ENCODE measurements at places on chromosomes 1 and 21.

DNA sequence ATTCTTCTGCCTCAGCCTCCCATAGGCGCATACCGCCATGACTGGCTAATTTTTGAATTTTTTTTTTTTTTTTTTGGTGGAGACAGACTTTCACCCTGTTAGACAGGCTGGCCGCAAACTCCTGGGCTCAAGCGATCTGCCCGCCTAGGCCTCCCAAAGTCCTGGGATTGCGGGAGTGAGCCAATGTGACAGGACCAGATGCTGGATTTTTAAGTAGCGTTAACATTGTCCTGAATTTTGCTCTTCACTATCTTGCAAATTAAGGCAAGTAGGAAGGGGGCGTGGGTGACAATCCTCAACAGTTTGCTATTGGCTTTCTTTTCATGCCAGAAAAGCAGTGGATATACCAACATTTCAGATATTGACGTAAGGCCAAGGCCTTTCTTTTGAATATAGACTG is 49.7 kb upstream of the TSNAX start:
- no peak for DNase-seq

GRCh38 chr1:25487628-25488027 is 55.8 kb upstream of the LDLRAP1 start:
- DNase-seq, result no peak

DNA sequence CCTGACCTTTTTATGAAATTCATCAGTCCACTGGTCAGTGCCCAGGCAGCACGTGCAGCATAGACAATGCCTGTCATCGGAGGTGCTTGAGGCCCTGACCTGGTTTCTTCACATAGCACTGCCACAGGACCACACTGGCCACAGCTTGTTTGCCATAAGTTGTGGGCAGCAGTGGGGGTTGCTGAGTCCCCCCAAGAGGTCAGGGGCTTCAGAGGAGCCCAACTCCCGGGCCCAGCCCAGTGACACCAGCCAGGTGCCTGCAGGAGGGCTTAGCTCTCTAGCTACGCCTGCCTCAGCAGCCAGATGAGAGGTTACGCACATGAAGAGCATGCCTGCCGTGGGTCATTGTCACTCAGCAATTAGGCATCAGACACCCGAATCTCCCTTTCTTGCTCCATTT is 41.6 kb downstream of the UBASH3A start:
- no peak for DNase-seq

- DNase-seq, result no peak
These were observed 55.2 kb downstream of the ATP1B1 start for GRCh38 chr1:169161496-169162194.

GRCh38 chr1:147723691-147724323 is 36.6 kb downstream of the GJA5 start:
- no peak for DNase-seq

- DNase-seq, result no peak
These were observed 114.6 kb upstream of the DUSP10 start for GRCh38 chr1:221856228-221857093.

- DNase-seq, result no peak
These were observed 1.2 kb downstream of the FAM167B start for GRCh38 chr1:32247983-32248889.

- no peak for DNase-seq
These were observed 56.0 kb upstream of the CNIH3 start for GRCh38 chr1:224559981-224560728.

DNA sequence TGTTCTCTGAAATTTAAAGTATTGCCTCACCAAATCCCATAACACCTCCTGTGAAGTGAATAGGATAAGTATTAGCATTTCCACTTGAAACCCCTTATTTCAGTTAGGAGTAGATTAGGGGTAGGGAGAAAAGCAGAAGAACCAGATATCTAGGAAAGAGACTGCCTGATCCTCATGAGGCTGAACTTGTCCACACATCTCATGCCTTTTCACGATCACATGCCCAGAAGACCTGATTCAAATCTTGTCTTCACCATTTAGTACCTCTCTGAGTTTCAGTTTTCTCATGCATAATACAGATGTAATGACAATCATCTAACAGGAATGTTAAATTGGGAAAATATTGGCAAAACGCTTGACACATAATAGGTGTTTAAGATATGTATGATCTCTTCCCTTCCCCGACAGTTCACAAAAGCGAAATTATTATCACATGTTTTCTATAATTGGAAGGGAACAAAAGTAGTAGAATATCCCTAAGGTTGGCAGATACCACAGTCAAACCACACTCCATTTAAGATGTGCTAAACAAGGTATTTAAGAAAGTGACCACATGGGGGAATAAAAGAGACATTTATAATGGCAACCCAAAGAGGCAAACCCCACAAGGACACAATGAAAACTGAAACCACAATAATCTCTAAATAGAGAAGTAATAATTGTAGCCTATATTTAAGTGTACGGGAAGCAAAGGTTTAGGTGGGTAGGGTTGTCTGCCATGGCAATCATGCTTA is 25.2 kb downstream of the GFI1 start:
- no peak for DNase-seq

DNA sequence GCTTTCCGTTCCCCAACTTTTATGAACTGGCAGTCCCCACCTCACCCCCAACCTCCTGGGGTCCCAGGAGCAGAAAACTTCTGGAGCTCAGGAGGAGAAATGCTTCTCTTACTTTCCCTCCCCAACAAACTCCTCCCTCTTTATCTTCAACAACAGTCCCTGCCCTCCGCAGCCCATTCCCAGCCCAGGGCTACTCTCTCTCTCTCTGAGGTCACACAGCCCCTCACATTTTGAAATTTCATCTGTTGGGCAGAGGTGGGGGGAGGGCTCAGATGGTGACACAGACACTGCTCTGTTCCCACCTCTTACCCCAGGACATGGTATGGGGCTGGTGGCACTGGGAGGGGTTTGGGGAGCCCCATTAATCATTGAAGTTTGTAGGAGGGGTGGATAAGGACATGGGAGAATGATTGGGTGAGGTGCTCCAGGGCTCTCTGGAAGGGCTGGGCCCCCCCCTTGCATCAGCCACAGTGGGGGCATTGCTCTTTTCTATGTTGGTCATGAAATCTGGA is 6.0 kb downstream of the PIK3CD start:
- no peak for DNase-seq

- no peak for DNase-seq
These were observed 11.6 kb downstream of the TTLL10 start for GRCh38 chr1:1185101-1185765.

GRCh38 chr1:72462186-72462905 is 180.0 kb upstream of the NEGR1 start:
- no peak for DNase-seq

DNA sequence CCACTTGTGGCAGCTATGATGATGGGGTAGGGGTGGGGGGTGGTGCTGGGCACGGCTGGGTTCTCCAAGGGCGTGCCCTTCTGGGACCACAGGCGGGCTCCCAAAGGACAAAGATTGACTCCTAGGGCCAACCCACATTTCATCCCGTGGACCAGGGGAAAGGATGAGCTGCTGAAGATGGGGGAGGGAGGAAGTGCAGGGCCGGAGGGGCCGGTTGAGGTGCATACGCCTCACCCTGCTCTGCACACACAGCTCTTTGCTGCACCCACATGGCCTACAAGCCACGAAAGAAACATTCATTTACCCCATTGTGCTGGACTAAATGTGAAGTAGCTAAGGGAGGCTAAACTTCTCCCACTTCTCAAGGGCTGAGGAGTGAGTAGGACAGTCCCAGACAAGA is 34.2 kb upstream of the GNPAT start:
- DNase-seq, result no peak

GRCh38 chr1:181202986-181203555 is 114.6 kb downstream of the IER5 start:
- no peak for DNase-seq

- no peak for DNase-seq
These were observed 9.4 kb downstream of the EPHA2 start for GRCh38 chr1:16146279-16147155.

GRCh38 chr1:221797506-221797905 is 55.6 kb upstream of the DUSP10 start:
- no peak for DNase-seq

DNA sequence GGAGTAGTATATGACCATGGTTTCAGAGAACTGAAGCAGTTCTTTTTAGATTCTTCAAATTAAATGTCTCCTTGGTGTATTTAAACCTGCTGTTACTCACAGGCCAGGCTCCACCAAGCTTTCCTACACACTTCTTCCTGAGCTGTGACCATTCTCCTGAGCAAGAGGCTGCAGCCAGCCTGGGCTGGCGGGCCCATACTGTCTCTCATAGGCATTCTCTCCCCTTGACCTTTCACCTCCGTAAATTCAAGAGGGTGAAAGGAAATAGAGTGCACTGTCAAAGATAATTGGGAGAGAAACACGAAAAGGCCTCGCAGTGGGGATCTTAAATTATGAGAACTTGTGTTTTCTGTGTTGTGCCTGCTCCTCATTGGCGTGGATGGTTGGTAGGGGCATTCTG is 2.3 kb downstream of the ARF1 start:
- DNase-seq, result no peak

DNA sequence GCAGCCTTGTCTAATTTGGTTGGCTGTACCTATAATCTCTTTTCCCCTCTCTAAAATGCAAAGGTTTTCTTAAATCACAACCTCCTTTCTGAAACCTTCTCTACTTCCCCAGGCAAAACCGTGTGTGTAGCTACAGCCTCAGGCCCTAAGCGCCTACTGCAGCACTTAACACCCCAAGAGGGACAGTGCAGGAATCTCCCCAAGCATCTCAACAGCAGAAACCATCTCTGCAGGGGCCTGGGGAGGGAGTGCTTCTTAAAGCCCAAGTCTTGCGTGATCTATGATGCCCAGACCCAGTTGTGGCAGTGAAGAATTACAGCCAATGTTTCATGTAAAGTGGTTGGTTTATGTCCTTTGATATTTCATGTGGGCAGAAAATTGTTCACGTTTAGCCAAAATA is 159.3 kb downstream of the DSCAM start:
- DNase-seq, result no peak

GRCh38 chr21:45880097-45881068 is 101.2 kb upstream of the COL6A1 start:
- no peak for DNase-seq

GRCh38 chr1:97489834-97490233 is 431.0 kb downstream of the DPYD start:
- no peak for DNase-seq

DNA sequence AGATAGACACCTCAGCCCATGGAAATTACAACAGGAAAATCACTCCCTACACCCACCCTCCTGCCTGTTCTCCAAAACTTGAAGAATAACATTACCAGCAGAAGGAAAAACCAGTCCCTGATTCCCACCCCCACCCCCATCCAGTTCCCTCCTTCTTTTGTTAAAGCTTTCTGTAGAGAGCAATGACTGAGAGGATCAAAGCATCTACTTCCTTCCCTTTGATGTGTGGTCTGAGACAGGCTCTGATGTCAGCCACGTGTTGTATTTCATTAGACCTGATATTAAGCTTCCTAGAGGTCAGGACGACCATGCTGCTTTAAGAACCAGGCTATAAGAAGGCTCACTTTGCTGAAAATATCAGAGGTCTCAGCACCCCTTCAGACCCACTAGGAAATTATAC is 73.9 kb upstream of the HAO2 start:
- DNase-seq, result no peak

- no peak for DNase-seq
These were observed 51.9 kb downstream of the EIF4G3 start for GRCh38 chr1:21124846-21125245.

- no peak for DNase-seq
These were observed 1.6 kb upstream of the CD52 start for GRCh38 chr1:26315874-26316850.

GRCh38 chr1:212179394-212180076 is 105.7 kb upstream of the PPP2R5A start:
- no peak for DNase-seq

- DNase-seq, result no peak
These were observed 685.0 kb downstream of the ADGRL2 start for GRCh38 chr1:82485591-82486369.

DNA sequence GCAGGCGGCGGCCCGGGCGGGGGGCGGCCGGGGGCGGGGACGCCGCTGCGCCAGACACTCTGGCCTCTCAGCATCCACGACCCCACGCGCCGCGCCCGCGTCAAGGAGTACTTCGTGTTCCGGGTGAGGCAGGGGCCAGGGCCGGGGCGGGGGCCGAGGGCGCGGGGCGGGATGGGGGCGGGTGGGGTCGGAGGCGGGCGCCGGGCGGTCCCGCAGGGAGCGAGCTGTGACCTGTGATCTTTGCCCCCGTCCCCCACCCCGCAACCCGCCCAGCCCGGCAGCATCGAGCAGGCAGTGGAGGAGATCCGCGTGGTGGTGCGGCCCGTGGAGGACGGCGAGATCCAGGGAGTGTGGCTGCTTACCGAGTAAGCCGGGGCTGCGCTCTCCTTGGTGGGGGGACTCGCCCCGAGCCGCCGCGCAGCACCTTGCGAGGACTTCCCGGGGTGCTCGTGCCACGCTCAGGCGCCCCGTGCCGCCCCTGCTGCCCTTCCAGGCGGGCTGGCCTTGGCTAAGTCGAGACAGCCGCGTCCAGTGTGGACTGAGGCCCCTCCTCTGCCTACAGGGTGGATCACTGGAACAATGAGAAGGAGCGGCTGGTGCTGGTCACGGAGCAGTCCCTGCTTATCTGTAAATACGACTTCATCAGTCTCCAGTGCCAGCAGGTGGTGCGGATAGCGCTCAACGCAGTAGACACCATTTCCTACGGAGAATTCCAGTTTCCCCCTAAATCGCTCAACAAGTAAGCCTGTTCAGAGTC is 514 bp downstream of the TPRG1L start:
- no peak for DNase-seq

DNA sequence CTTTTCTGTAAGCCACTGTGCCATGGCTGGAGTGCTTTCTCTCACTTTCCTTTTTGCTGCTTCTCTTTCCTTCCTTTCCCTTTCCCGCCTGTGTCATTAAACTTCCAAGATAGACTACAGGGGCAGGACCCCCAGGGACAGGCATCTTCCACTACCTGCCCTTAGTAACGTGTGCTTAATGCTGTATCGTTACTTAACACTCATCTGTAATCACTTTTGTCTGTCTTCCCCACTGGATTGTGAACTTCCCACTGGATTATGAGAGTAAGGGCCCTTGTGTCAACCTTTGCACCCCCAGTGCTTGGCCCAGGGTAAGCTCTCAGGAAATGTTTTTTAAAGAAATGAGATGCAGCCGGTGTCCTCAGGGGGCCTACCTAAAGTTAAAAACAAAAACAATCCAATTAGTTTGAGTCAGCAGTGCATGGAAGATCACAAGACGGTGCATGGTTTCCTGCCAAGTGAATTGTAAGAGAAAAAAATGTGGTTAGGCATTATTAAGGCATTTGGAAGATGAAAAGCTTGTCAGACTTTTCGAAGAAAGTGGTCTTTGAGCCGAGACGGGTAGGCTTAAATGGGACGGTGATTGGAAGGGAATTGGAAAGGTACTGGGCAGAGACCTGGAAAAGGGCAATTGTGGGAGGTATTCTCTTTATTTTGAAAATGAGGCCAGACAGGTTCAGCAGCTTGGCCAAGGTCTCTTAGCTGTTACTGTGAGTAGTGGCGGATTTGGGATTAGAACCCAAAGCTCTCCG is 958 bp downstream of the LYPLAL1 start:
- no peak for DNase-seq

DNA sequence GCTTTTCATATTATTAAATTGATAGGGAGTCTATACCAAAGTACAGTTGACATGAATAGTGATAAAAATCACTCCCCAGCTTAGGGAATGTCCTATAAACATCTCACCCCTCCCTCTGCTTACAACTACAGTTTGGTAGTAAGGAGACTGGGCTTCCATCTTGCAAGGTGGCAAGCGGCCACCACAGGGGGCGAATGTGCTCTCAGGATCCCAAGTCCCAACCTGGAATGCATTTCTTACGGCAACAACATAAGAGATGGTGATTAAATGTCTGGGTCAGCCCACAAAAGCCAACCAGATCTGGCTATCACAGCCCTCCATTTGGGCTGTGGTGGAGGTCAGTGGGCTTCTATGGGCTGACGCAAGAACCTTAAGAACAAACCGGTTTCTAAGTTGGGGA is 68.0 kb downstream of the SMYD2 start:
- DNase-seq, result no peak

- DNase-seq, result no peak
These were observed 26.4 kb downstream of the LRRC8B start for GRCh38 chr1:89550995-89551394.
